GM23248 (cell line): ENCODE measurements at places on chromosomes 12 and 14.

DNA sequence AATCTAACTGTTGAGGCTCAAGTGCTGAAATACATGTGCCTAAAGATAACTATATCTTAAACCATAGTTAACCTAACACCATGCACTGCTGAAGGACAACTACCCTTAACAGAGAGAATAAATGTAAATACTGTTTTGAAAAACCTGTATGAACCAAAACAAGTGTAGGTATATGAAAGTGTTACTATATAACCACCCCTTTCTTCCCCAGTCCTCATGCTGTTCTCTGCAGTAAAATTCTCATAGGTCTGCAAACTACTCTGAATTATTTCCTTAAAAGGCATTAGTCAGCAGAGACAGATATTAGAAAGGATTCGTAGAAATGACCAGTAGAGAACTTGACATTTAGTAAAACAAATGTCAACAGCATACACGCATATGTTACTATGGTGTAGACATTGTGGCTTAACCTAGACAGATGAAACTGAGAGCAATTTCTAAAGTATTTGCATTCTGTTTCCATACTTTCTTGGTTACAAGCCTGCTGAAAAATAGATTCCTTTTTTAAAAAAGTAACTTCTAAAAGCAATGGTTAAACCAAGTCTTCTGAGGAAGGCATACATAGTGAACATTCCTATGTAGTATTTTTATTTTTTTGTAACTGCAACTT, 13.9 kb downstream of the CSRP2 start:
- DNase-seq = no peak

- DNase-seq = no peak
Observed at GRCh38 chr12:623172-623864, 39.9 kb downstream of the NINJ2 start.

DNA sequence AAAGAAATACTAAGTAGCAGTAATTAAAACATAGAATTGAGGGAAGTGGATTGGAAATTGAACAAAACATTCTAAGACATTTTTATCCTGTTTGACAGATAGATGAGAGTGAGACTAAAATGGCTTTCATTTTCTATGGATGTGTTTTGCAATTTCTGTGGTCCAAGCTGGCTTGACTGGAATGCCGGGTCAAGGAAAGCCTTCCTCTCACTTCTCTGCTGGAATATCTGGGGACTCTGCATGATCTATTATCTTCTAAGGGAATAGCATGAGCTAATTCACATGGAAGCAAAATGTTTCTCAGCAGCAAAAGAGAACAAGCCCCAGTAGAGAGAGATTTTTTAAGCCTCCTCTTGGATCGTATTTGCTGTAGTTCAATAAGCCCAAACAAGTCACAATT, 407.9 kb upstream of the ATXN7L3B start:
- no peak for DNase-seq

GRCh38 chr12:19780460-19780859, 341.2 kb downstream of the AEBP2 start:
- no peak for DNase-seq

- DNase-seq = no peak
Observed at GRCh38 chr14:20792556-20792955, 10.1 kb downstream of the RNASE1 start.
